ENCODE measurements at places on chromosomes 11 and 22.

GRCh38 chr11:45530776-45531175 is 134.6 kb downstream of the CHST1 start:
- no peak for DNase-seq

GRCh38 chr11:2704356-2704755 is 4.6 kb upstream of the KCNQ1OT1 start:
- no peak for DNase-seq

- no peak for DNase-seq
Observed at GRCh38 chr11:9550191-9550628, 23.3 kb upstream of the WEE1 start.

- peak; percentile 35 for DNase-seq
Observed at GRCh38 chr11:16612566-16613261, 125.7 kb upstream of the C11orf58 start.

GRCh38 chr11:14636119-14636518 is 7.5 kb upstream of the PDE3B start:
- no peak for DNase-seq

DNA sequence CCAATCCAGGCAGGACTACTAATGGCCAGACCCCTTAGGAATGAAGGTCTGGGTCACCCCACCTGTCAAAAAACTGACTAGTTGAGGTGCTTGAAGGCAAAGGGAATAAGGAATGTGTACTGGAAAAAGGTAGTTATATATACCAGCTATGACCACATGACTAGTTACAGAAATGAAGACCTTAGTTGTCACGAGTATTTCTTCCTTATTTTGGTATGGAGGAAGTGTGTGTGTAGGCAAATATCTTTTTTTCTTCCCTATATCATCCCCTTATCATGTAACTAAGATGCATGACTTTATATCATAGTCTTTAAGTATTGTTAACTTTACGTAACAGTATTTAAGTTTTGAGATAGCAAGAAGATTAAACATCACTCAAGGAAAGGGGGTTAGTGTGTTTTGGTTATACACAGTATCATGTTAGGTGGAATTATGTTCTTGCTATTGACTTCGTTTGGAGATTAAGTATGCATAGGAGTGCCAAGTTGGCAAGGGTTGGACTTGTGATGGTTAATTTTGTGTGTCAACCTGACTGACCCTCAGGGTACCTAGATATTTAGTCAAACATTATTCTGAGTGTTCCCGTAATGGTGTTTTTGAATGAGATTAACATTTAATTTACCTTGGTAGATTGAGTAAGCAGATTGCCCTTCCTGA is 38.2 kb upstream of the NARS2 start:
- no peak for DNase-seq

- peak; percentile 86 for DNase-seq
Observed at GRCh38 chr11:65625628-65626342, 10.2 kb downstream of the PCNX3 start.

- DNase-seq: no peak
Observed at GRCh38 chr11:1238767-1239595, 16.1 kb downstream of the MUC5B start.

- no peak for DNase-seq
Observed at GRCh38 chr11:28257761-28258160, 149.6 kb downstream of the METTL15 start.
